ENCODE measurements at places on chromosomes 2 and 18. TPM values are rescaled to one million over a fixed set of nuclear protein-coding genes. Genes with fewer than 3 reads are reported as not detected.
A peak's percentile ranks its signal among the peaks of the same experiment; 100 is the strongest.

SLC4A5 gene
- not detected for total RNA-seq

HNMT gene
- 0.04 TPM for total RNA-seq

CWC22 gene
- 44.5 TPM for total RNA-seq

TDRD15 gene
- total RNA-seq, result 0.02 TPM

DNA sequence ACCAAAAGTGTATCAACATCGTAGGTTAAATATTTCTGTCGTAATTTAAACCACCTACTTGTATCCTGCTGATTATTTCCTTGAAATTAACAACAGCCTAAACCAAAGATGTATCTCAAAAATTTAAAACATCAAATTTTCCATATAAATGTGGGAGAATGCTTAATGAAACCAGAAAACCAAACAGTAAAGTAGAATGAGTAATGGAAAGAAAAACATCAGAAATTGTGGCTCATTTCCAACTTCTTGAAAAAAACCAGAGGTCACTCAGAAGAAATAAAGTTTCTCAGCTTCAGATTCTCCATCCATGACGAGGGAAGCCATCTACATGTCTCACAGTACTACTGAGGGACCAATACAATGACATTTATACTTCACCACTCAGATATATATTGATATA, 296.5 kb downstream of the NOL4 start:
- no peak overlapping the region for H3K27ac ChIP-seq
- no peaks in the 10 kb centered on the region for H3K27me3 ChIP-seq
- DNase-seq, result no peak

DNA sequence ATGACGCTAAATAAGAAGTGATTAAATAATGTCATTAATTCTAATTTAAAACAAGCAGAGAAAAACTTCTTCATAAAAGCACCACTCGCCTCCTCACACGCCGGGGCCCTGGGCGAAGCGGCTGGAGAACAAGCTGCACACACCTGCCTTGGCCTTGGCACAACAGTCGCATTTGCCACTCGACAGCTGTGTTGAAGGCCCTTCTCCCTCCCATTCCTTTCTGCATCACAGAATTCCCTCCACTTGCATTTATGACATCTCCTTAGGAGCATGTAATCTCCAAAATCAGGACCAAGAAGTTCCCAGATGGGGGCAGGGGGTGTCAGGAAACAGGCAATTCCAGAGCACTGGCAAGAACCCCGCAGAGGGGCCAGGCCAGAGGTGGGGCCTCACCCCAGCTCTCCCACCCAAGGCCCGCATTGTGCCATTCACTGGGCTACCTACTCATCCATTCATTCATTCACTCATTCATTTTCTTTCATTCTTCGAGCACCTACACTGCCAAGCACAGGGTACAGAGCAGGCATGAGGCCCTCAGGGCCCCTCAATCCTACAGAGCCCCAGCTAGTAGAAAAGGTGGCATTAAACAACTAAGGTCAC, 6.4 kb downstream of the HDAC4 start:
- DNase-seq, result no peak
- no peak overlapping the region for H3K4me3 ChIP-seq
- no peaks in the 10 kb centered on the region for H3K27me3 ChIP-seq
- H3K27ac ChIP-seq, result no peak overlapping the region
- no peaks in the 10 kb centered on the region for H3K36me3 ChIP-seq
- H3K4me1 ChIP-seq, result no peaks in the 10 kb centered on the region

DNA sequence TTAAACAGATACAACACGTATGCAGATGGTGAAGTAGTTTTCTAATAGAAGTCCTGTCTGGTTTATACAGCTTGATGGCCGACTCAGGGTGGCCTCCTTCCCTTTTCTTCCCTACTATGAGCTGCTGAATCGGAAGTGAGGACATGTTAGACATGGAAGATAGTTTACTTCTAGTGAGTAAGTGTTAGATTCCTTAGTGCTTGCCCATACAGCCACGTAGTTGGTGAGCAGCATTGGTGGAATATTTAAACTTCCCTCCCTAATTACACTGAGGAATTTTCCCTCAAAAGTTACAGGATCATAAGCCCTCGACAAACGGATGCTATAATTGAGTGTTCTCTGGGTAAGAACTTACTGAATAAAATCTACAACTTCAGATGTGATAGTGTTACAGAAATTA, 52.1 kb downstream of the RHBDD1 start:
- H3K4me1 ChIP-seq, result no peaks in the 10 kb centered on the region
- H3K27ac ChIP-seq, result no peak overlapping the region
- H3K27me3 ChIP-seq, result no peaks in the 10 kb centered on the region
- H3K36me3 ChIP-seq, result no peaks in the 10 kb centered on the region

- H3K36me3 ChIP-seq, result no peaks in the 10 kb centered on the region
- no peak for DNase-seq
- no peak overlapping the region for H3K4me3 ChIP-seq
- no peaks in the 10 kb centered on the region for H3K27me3 ChIP-seq
- no peaks in the 10 kb centered on the region for H3K4me1 ChIP-seq
- H3K27ac ChIP-seq, result no peak overlapping the region
Observed at GRCh38 chr18:34806527-34806926, 96.4 kb downstream of the DTNA start.

GRCh38 chr2:99480390-99480789, 9.4 kb downstream of the REV1 start:
- H3K4me1 ChIP-seq, result no peaks in the 10 kb centered on the region
- H3K36me3 ChIP-seq, result peaks cover 10% of the 10 kb centered on the region
- no peak overlapping the region for H3K27ac ChIP-seq
- no peak for DNase-seq
- no peak overlapping the region for H3K4me3 ChIP-seq

- H3K4me1 ChIP-seq, result no peaks in the 10 kb centered on the region
- no peak overlapping the region for H3K27ac ChIP-seq
- H3K4me3 ChIP-seq, result no peak overlapping the region
- no peaks in the 10 kb centered on the region for H3K36me3 ChIP-seq
- no peaks in the 10 kb centered on the region for H3K27me3 ChIP-seq
Observed at GRCh38 chr2:109069331-109070194, 59.4 kb upstream of the SH3RF3 start.

DNA sequence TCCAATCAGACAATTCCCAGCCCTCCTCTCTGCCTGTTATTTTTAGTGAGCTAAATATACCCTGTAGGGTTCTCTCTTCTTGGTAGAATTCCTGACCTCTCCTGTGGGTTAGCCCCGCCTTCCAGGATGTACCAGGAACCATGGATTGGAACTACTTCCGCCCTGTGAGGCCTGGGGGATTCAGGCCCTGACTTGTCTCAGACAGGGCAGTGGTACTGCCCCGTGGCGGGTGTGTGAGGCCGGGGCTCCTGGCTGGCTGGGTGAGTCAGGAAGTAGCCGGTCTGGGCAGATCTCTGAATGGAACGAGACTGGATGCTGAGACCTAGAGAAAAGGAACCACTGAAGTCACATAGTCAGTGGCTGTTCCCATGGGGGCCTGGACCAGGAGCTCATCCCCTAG, 50.5 kb downstream of the DYSF start:
- peaks cover 38% of the 10 kb centered on the region for H3K4me1 ChIP-seq
- no peak overlapping the region for H3K4me3 ChIP-seq
- H3K27ac ChIP-seq, result no peak overlapping the region
- no peak for DNase-seq

- DNase-seq, result no peak
- H3K4me3 ChIP-seq, result no peak overlapping the region
- no peak overlapping the region for H3K27ac ChIP-seq
- H3K4me1 ChIP-seq, result no peaks in the 10 kb centered on the region
- 0 out of 2 replicates have a peak, but pooled peaks cover 7% of the 10 kb centered on the region for H3K27me3 ChIP-seq
- H3K36me3 ChIP-seq, result no peaks in the 10 kb centered on the region
Observed at GRCh38 chr2:85695691-85696668, 1.8 kb downstream of the GNLY start.

GRCh38 chr18:34342960-34343359, 118.2 kb upstream of the NOL4 start:
- H3K27ac ChIP-seq, result no peak overlapping the region
- no peaks in the 10 kb centered on the region for H3K36me3 ChIP-seq
- H3K4me3 ChIP-seq, result no peak overlapping the region
- peak; percentile 7 for DNase-seq
- H3K4me1 ChIP-seq, result 0 out of 2 replicates have a peak, but pooled peaks cover 3% of the 10 kb centered on the region

DNA sequence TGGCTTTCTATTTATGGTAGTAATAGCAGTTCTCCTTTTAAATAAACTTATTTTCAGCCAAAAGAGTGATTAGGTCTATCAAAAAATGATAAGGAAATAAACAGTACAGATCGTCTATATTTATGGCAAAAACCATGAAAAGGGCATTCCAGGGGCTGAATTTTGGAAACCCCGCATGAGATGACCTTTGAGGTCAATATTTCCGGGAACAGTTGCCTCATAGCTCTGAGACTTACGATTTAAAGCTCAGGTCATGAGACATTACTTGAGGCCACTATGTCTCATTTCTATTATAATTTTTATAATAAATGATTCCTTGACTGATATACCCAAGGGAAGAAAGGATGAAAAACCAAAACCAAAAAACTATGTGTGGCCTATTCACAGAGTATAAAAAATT, 101.1 kb downstream of the LDLRAD4 start:
- DNase-seq, result no peak
- H3K4me3 ChIP-seq, result no peak overlapping the region
- no peaks in the 10 kb centered on the region for H3K27me3 ChIP-seq

DNA sequence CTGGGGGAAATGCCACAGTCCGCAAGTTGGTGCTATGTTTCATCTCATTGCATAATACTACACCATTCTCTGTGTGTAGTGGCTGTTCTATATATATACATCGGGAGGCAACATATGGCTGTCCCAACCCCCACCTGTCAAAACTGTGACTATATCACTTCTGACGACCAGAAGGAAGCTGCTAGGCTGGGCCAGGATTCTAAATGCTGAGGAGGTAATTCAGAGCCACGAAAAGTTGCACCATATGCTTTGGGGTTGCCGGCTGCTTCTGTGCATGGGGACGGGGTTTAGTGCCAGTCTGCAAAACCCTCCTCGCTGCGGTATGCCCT, 117.3 kb downstream of the MSH2 start:
- DNase-seq, result no peak
- no peak overlapping the region for H3K27ac ChIP-seq
- no peaks in the 10 kb centered on the region for H3K36me3 ChIP-seq
- no peaks in the 10 kb centered on the region for H3K4me1 ChIP-seq
- H3K27me3 ChIP-seq, result no peaks in the 10 kb centered on the region

DNA sequence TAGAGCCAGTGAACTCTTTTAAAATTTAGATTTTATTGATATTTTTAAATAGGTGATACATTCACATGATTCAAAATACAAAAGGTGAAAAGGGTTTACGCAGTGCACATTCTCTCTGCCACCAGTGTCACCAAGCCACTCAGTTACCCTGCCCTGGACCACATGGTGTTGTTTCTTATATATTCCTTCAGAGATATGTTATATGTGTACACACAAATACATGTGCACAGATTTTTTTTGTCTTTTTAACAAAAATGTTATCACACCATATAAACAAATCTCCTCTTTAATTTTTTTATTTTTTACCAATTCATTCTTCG, 26.2 kb downstream of the SERPINB4 start:
- DNase-seq, result no peak
- no peaks in the 10 kb centered on the region for H3K27me3 ChIP-seq
- H3K36me3 ChIP-seq, result no peaks in the 10 kb centered on the region
- H3K4me1 ChIP-seq, result no peaks in the 10 kb centered on the region

All from SJCRH30 (cell line).